ENCODE measurements at places on chromosomes 6 and 20.

GRCh38 chr6:112037783-112038216 lies 16.1 kb upstream of the CCN6 start:
- DNase-seq = peak; percentile 60

DNA sequence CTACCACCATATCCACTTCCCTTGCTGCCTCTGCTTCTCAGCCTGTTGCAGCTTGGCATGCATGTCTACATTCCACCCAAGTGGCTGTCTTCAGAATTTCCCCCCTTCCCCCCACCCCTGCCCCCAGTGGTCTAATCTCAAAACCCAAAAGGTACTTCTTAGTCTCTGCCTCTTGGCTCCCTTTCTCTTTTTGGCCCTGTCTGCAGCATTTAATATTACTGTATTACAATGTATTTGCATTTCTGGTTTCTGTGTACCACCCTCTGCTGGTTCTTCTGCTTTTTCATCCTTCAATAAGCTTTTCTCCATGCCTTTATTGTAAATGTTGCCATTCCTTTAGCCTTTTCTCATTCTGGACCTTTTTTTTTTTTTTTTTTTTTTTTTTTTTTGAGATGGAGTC lies 43.0 kb downstream of the RPRD1B start:
- no peak for DNase-seq

DNA sequence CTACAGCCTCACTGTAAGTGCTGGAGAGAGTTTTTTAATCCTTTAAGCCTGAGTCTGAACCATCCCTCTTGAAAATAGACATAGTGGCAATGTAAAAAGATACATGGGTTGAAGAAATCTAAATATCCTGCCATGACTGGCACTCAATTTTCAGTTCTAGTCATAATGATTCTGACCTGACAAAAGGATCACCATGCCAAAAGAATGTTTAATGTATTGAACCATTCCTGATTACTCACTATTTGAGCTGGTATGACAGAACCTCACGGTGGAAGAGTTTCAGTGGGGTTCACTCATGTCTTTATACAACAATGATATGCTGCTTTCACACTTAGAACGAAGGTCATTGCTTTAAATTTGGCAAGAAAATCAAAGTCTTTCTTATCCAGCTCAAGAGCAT lies 93.4 kb downstream of the HIVEP2 start:
- no peak for DNase-seq

DNA sequence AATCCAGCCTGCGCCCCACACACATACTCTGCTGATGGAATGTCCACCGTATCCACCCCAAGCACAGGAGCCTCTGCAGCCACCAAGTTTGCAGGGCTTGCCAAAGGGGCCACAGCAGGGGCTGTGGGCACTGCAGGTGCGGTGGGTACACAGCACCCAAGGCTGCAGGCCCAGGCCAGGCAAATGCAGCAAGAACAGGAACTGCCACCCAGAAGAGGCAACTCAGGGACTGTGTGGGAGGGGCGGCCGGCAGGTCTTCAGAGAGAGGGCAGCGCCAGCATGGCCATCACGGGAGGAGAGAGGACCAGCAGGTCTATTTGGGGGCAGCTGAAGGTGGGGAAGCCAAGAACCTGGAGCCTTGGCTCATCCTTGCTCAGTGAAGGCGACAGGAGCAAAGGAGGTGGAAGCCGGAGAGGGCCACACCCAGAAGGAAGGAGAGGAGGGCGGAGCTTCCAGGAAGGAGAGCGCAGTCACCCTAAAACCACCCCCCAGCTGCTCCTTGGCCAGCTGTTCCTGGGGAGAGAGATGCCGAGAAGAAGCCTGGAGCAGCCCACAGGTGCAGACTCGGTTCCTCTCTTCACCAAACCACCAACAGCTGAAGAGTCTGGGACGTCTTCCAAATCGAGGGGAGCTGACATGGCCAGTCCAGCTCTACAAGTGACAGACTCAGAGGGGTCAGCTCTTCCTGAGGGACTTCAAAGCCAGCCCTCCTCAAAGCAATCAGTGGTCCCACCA lies 265.1 kb upstream of the CDYL start:
- peak; percentile 71 for DNase-seq

- DNase-seq = no peak
Measured at GRCh38 chr6:107079429-107079828, 35.9 kb downstream of the BEND3 start.

- no peak for DNase-seq
Measured at GRCh38 chr6:162941128-162941527, 213.4 kb downstream of the PACRG start.

DNA sequence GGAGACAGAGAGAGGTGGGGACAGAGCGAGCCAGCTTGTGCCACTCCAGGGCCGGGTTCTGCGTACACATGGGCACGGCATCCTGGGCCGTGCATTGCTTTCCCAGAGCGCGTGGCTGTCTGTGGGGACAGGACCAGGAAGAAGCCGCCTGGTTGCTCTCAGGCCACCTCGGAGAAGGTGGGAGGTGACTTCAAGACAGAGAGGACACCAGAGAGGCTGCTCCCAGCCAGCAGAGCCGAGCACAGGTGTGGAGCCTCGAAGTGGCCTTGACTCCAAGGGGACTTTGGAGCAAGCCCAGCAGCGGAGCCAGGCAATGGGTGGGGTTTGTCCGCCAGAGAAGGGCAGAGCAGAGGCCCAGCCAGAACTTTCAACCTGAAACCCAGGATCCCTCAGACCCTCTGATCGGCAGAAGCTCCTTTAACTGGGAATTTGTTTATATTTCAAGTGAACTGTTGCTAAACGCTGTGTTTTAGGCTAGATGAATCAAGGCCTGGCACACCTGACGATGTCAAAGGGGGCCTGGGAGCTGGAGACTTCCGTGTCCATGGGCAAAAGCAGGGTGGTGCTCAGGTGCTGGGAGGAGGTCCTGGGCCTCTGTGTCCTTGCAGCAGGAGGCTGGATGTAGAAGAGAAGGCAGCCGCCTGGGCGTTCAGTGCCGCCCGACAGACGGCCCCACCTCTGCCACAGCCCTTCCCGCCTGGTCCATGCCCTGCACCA lies 262.1 kb downstream of the DLL1 start:
- DNase-seq = no peak

DNA sequence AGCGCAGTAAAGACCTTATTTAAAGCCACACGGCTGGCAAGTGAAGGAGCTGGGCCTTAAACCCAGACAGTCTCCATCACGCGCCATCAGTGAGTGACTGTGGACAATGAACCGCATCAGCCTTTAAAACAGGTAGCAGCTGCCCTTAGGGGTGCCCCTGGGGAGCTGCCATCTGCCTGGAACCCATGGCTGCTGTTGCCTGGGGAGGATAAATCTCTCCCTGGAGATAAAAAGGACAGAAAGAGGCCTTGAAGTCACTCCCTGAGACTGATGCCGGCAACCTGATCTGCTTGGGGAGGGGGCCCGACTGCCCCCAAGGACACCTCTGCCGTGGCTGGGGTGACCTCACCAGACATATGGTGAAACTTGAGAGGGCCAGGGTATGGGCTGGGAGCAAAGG lies 73.5 kb downstream of the PREX1 start:
- DNase-seq = no peak

DNA sequence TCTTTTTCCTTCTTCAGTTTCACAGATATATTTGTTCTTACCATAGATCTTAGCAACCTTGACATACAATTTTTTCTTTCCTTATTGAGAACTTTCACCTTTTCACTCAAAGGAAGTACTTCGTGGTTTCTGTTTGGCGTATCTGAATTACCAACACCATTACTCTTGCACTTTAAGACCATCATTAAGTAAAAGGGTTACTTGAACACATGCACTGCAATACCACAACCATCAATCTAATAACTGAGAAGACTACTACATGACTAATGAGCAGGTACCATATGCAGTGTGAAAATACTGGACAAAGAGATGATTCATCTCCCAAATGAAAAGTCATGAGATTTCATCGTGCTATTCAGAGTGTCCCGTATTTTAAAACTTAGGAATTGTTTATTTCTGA lies 21.7 kb upstream of the SENP6 start:
- DNase-seq = no peak

GRCh38 chr20:37699202-37699601 lies 5.4 kb downstream of the CTNNBL1 start:
- no peak for DNase-seq

GRCh38 chr6:391559-392440 lies at the start of gene IRF4:
TSS of gene IRF4 (plus strand) at chr6:391752. CDS start at chr6:393153, 1,401 bp downstream.
- no peak for DNase-seq

Data from femur (tissue), 1 donor.